Type B pancreatic cell (in vitro differentiated cells): ENCODE measurements at places on chromosomes 3 and 15. TPM values are rescaled to one million over a fixed set of nuclear protein-coding genes. Genes with fewer than 3 reads are reported as not detected.
A peak's percentile ranks its signal among the peaks of the same experiment; 100 is the strongest.

DNA sequence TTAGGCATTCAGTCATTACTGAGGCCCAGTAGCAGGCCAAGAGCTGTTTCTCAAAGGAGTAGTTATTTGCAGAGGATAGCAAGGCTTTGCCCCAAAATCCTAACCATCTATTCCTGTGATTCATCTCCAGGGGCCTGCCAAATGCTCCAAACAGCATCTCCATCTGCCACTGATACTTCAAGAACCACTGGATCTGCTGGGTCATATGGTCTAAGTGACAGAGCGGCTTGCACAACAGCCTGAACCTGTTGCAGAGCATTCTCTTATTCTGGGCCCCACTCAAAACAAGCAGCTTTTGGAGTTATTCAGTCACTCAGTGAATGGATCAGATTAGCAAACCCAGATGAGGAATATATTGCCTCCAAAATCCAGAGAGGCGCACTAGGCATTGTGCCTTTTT is 68.8 kb upstream of the ALDH1A3 start:
- no peaks in the 10 kb centered on the region for H3K27me3 ChIP-seq
- no peak overlapping the region for H3K27ac ChIP-seq
- H3K4me1 ChIP-seq, result no peaks in the 10 kb centered on the region
- H3K4me3 ChIP-seq, result no peak overlapping the region

DNA sequence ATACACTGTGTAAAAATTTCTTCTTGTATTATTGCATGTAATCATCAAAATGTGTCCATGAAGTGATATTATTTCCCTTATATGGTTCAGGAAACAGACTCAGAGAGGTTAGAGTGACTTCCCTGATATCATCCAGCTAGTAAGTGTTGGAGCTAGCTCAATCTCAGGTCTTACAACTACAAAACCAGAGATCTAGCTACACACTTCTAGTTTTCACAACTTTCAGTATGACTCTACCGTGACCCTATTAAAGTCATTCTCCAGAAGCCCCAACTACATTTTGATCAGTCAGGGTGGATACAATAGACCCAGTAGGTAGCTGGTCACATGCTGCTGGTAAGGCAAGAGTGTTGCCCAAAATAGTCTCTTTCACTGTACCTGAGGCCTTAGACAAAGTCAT is 165.3 kb downstream of the GOLIM4 start:
- H3K27me3 ChIP-seq, result no peaks in the 10 kb centered on the region
- H3K4me3 ChIP-seq, result no peak overlapping the region
- H3K27ac ChIP-seq, result no peak overlapping the region
- no peaks in the 10 kb centered on the region for H3K4me1 ChIP-seq
- DNase-seq, result no peak
- no peaks in the 10 kb centered on the region for H3K36me3 ChIP-seq

GRCh38 chr3:128388932-128389331 is 77.8 kb downstream of the DNAJB8 start:
- no peak overlapping the region for H3K4me3 ChIP-seq
- no peak for DNase-seq
- peaks cover 5% of the 10 kb centered on the region for H3K36me3 ChIP-seq
- H3K4me1 ChIP-seq, result peaks cover 10% of the 10 kb centered on the region

- H3K36me3 ChIP-seq, result no peaks in the 10 kb centered on the region
- no peak overlapping the region for H3K4me3 ChIP-seq
- peaks cover 26% of the 10 kb centered on the region for H3K4me1 ChIP-seq
- DNase-seq, result no peak
- peak overlapping the region; percentile 10 for H3K27ac ChIP-seq
These were observed 80.2 kb downstream of the BFSP2 start for GRCh38 chr3:133479895-133480669.

DNA sequence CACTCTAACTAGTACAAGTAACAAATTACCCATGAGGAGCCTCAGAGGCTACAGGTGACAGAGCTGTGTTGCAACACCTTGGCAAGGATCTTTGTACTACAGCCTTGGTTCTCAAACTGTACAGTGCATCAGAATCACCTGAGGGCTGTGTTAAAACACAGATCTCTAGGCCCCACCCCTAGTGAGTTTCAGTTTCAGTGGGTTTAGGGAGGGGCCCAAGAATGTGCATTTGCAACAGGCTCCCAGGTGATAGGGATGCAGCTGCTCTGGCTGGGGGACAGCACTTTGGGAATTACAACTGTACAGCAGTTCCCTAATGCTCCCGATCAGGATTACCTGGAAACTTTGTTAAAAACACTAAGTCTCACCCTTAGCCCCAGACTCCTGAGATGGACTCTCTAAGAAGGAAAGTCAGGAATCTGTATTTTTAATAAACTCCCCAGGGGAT is 66.1 kb upstream of the NR2F2 start:
- H3K4me3 ChIP-seq, result peak overlapping the region; percentile 76
- no peak for DNase-seq
- peaks cover 10% of the 10 kb centered on the region for H3K36me3 ChIP-seq
- peak overlapping the region; percentile 97 for H3K27ac ChIP-seq
- peaks cover 62% of the 10 kb centered on the region for H3K4me1 ChIP-seq

SELENOK gene
- 46.8 and 47.1 TPM in 2 replicates for total RNA-seq

GRCh38 chr3:128572644-128573105 is 77.9 kb downstream of the RPN1 start:
- H3K27me3 ChIP-seq, result peaks cover 12% of the 10 kb centered on the region
- no peak overlapping the region for H3K4me3 ChIP-seq
- no peaks in the 10 kb centered on the region for H3K4me1 ChIP-seq
- DNase-seq, result no peak
- H3K27ac ChIP-seq, result no peak overlapping the region
- H3K36me3 ChIP-seq, result no peaks in the 10 kb centered on the region

DNA sequence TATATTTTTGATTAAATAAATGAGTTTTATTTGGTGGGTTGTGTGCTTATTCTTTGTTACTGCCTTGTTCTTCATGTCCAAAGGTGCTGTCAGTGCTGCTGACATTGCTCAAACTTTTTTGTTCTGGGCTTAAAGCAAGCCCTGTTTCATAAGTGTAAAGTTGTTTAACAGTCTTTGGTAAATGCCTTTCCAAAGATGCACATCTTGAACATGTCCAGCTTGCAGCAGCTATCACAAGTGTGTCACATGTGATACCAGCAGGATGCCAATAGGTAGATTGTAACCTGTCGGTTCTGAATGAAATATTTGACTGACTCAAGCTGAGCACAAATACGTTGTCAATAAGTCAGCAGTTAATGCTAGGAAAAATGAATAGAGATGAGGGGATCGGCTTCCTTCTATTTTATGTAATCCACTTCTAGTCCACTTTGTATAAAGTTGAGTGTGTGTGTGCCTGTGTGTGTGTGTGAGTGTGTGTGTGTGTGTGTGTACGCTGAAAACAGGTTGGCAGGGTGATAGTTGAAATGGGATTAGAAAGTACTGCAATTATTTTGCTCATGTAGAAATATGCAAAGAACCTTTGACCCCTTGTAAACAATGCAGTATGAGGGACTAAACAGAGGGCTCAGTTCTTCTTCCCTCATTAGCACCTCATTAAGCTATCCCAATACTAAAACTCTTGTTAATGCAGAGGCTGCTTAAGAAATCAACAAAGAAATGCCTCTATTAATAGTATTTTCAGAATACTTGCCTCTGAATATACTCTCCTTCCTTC is 986.5 kb downstream of the TUSC7 start:
- H3K36me3 ChIP-seq, result peaks cover 4% of the 10 kb centered on the region
- H3K4me1 ChIP-seq, result peaks cover 9% of the 10 kb centered on the region
- H3K4me3 ChIP-seq, result no peak overlapping the region

LDHAL6B gene
- not detected in 2 replicates for total RNA-seq

CCR8 gene
- total RNA-seq, result 1.2 TPM in 1 of 2 replicates, not detected in the other

PIGB gene
- total RNA-seq, result 8.4 and 10.2 TPM in 2 replicates

GRCh38 chr3:4520033-4520816 is 27.1 kb downstream of the ITPR1 start:
- H3K4me3 ChIP-seq, result no peak overlapping the region
- H3K4me1 ChIP-seq, result peaks cover 51% of the 10 kb centered on the region
- H3K36me3 ChIP-seq, result peaks cover 18% of the 10 kb centered on the region
- H3K27ac ChIP-seq, result no peak overlapping the region
- no peak for DNase-seq
- H3K27me3 ChIP-seq, result no peaks in the 10 kb centered on the region

CRTAP gene
- total RNA-seq, result 83.2 and 138 TPM in 2 replicates

DNA sequence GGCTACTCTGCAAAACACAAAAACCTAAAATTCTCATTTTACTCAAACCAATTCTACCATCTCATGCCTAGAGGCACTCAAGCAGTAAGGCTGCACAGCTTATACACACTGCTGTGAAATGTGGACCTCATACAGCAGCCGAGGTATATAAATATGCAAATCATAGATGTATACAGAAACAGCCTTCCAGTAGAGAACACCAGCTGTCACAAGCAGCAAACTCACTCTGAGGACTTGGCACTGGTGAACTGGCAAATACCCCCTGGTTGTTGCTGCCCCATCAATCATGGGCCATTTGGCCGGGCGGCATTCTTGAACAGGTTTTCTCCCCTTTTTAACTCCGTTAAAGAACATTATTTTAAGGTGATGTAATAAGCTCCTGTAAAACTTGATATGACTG is 378.0 kb downstream of the LSAMP start:
- H3K27ac ChIP-seq, result no peak overlapping the region
- DNase-seq, result no peak
- H3K27me3 ChIP-seq, result no peaks in the 10 kb centered on the region
- no peak overlapping the region for H3K4me3 ChIP-seq

OCA2 gene
- 1.4 and 2.8 TPM in 2 replicates for total RNA-seq

SLC6A11 gene
- total RNA-seq, result 3.0 and 7.3 TPM in 2 replicates

GPR149 gene
- total RNA-seq, result 0.14 TPM in 1 of 2 replicates, not detected in the other

GRCh38 chr15:93144463-93145236 is 55.6 kb upstream of the RGMA start:
- H3K4me3 ChIP-seq, result no peak overlapping the region
- no peak overlapping the region for H3K27ac ChIP-seq
- no peaks in the 10 kb centered on the region for H3K4me1 ChIP-seq
- H3K27me3 ChIP-seq, result no peaks in the 10 kb centered on the region
- no peak for DNase-seq
- no peaks in the 10 kb centered on the region for H3K36me3 ChIP-seq

DNA sequence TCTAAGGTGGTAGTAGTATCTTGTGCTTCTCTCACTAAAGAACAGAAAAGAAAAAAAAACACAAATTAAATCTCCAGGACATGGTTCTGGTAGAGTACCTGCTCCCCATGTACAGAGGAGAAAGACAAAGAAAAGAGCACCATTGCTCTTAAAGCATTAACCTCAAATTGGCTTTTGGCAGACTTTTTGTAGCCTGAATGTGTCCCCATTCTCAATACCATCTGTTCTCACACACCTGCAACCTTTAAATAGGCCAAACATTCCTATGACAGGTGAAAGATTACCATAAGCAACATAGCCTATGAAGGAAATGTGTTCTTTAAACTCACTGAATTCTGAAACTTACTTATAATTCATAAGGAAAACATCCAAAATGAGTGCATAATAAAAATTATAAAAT is 68.0 kb downstream of the TIPARP start:
- no peak for DNase-seq
- no peak overlapping the region for H3K4me3 ChIP-seq
- no peaks in the 10 kb centered on the region for H3K36me3 ChIP-seq
- no peaks in the 10 kb centered on the region for H3K4me1 ChIP-seq
- no peak overlapping the region for H3K27ac ChIP-seq

UBE2Q2 gene
- total RNA-seq, result 26.7 and 31.3 TPM in 2 replicates

GRCh38 chr3:149541091-149541491 is 66.6 kb downstream of the TM4SF4 start:
- no peaks in the 10 kb centered on the region for H3K27me3 ChIP-seq
- no peak overlapping the region for H3K4me3 ChIP-seq
- DNase-seq, result no peak
- H3K27ac ChIP-seq, result no peak overlapping the region
- H3K36me3 ChIP-seq, result peaks cover 24% of the 10 kb centered on the region

GRCh38 chr3:144760831-144761230 is 789.2 kb downstream of the DIPK2A start:
- H3K27ac ChIP-seq, result no peak overlapping the region
- no peaks in the 10 kb centered on the region for H3K36me3 ChIP-seq
- H3K4me1 ChIP-seq, result peaks cover 8% of the 10 kb centered on the region
- DNase-seq, result no peak
- no peak overlapping the region for H3K4me3 ChIP-seq

SUCNR1 gene
- total RNA-seq, result 0.75 TPM in 1 of 2 replicates, not detected in the other

ARGFX gene
- total RNA-seq, result not detected in 2 replicates

LYZL4 gene
- 0.36 TPM in 1 of 2 replicates, not detected in the other for total RNA-seq

- H3K27ac ChIP-seq, result no peak overlapping the region
- no peaks in the 10 kb centered on the region for H3K36me3 ChIP-seq
- H3K27me3 ChIP-seq, result no peaks in the 10 kb centered on the region
- no peak overlapping the region for H3K4me3 ChIP-seq
- H3K4me1 ChIP-seq, result peaks cover 5% of the 10 kb centered on the region
- no peak for DNase-seq
These were observed 163.9 kb upstream of the SMAD3 start for GRCh38 chr15:66901336-66902100.

DNA sequence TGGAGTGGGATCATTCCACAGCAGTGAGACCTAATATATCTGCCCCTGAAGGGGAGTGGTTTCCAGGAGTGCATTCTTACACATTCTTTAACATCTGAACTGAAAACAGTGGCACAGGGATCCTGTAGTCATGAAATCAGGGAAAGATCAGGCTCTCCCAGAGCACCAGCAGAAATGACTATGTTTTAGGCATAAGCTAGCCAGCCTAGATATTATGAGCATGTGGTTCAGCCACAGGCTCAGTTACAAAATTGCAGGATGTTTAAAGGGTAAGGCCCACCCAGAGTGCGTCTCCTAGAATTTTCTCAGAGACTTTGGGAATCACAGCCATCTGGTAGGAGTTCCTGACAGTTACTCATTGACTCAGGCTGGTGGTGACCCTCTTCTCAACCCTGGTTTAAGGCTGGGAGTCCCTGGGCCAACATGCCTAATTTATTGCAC is 20.9 kb downstream of the FSTL1 start:
- no peak for DNase-seq
- no peak overlapping the region for H3K4me3 ChIP-seq
- H3K27me3 ChIP-seq, result no peaks in the 10 kb centered on the region
- H3K27ac ChIP-seq, result no peak overlapping the region

DNA sequence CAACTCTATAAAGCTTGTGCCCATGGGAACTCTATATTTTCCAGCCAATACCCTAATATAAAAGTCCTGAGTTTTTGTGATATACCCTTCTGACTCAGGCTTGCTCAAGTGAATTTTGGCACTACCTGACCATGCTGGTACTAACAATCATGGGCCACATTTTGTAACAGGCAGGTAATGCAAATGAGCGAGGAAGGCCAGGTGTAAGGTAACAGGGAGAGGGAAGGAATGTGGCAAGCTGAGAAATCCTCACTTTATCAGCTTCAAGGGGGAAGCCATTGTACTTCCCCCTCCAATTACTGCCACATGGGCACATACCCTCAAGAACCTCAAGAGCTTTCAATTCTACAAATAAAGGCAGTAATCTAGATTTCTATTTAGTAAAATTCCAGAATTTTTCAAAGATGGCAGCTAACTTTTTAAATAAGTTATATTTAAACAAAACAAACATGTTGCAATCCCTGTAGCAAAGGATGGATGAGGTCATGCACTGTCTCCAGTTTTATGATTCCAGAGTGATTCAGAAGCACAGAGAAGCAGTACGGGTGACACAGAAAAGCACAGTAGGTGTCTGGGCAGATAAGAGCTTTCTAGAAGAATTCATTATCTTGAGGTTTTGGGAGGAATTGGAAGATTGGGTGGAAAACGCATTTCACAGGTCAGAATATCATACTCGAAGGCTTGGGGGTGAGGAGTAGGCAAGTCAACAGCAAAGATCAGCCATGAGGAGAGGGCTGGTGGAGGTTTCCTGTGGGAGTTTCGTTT is 87.6 kb downstream of the FOXP1 start:
- no peaks in the 10 kb centered on the region for H3K27me3 ChIP-seq
- H3K27ac ChIP-seq, result no peak overlapping the region
- peaks cover 39% of the 10 kb centered on the region for H3K36me3 ChIP-seq
- peaks cover 33% of the 10 kb centered on the region for H3K4me1 ChIP-seq
- H3K4me3 ChIP-seq, result no peak overlapping the region

- H3K36me3 ChIP-seq, result peaks cover 7% of the 10 kb centered on the region
- H3K27me3 ChIP-seq, result no peaks in the 10 kb centered on the region
- H3K4me3 ChIP-seq, result no peak overlapping the region
- no peak overlapping the region for H3K27ac ChIP-seq
- no peak for DNase-seq
These were observed 56.2 kb downstream of the SH3BP5 start for GRCh38 chr3:15276028-15276724.

CYP1A2 gene
- 1.6 TPM in 1 of 2 replicates, not detected in the other for total RNA-seq
